PC-3 (cell line): ENCODE measurements at places on chromosomes 4 and X. TPM values are rescaled to one million over a fixed set of nuclear protein-coding genes. Genes with fewer than 3 reads are reported as not detected.
A peak's percentile ranks its signal among the peaks of the same experiment; 100 is the strongest.

DNA sequence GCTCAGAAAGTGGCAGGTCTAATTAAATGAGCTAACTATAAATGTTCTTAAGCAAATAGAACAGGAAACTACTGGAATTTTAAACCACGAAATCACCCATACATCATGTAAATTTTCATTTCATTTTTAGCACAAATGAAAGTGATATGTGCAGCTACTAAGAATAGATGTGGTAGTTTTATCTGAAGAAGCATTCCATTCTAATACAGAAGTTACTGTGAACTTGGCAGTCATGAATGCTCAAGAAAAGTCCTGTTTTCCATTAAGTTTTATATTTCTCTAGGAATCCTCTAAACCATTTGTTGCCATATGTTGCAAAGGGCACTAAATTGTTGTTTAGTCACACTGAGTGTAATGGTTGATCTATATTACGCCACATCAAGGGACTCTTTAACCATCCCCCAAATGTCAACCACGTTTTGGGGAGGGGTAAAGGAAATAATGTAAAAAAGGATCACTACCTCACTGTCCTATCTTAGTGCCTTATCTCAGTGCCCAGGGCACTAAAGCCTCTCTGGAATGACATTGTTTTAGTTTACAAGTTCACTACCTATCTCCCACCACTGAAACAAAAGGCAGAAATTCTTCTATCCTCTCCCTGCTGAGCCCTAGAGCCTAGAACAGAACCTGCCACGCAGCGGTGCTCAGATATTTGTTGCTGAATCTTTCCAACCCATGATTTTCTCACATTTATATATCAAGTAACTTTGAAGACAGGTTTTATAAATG is 118.0 kb downstream of the SHISA3 start:
- H3K27me3 ChIP-seq, result no peaks in the 10 kb centered on the region
- H3K4me1 ChIP-seq, result no peaks in the 10 kb centered on the region
- H3K36me3 ChIP-seq, result no peaks in the 10 kb centered on the region
- H3K4me3 ChIP-seq, result no peak overlapping the region

Gene SLC6A14
- total RNA-seq, result 0.07 TPM in 1 of 2 replicates, not detected in the other

GRCh38 chr4:71602289-71602900 is 181.5 kb downstream of the GC start:
- no peak overlapping the region for H3K4me3 ChIP-seq
- H3K27ac ChIP-seq, result no peak overlapping the region
- peak; percentile 48 for DNase-seq
- no peaks in the 10 kb centered on the region for H3K27me3 ChIP-seq
- H3K36me3 ChIP-seq, result no peaks in the 10 kb centered on the region

GRCh38 chrX:84047339-84047738 is 140.7 kb downstream of the RPS6KA6 start:
- no peak overlapping the region for H3K27ac ChIP-seq
- H3K27me3 ChIP-seq, result no peaks in the 10 kb centered on the region
- no peak overlapping the region for H3K4me3 ChIP-seq
- no peak for DNase-seq
- H3K4me1 ChIP-seq, result peaks cover 7% of the 10 kb centered on the region; the same call in 1 of the 2 replicates
- H3K36me3 ChIP-seq, result no peaks in the 10 kb centered on the region

Gene TMEM154
- 3.6 and 8.1 TPM in 2 replicates for total RNA-seq

DNA sequence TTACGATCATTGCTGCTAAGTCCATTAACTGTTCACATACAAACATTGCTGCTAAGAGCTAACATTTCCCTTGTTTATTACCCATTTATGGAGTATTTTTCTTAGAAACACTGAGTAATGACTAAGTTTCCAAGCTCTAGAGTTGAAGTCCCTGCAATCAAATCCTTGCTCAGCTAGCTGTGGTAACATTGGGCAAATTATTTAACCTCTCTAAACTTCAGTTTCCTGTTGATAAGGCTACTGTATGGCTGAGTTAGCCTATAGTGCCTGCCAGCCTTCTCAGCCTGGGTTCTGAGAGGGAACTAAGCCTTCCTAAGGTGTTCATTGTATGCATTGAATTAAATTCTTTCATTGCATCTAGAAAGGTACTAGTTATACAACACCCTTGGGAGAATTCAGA is 15.2 kb upstream of the SCOC start:
- H3K36me3 ChIP-seq, result no peaks in the 10 kb centered on the region; the same call in 1 of the 2 replicates
- H3K27ac ChIP-seq, result no peak overlapping the region
- H3K4me3 ChIP-seq, result no peak overlapping the region

DNA sequence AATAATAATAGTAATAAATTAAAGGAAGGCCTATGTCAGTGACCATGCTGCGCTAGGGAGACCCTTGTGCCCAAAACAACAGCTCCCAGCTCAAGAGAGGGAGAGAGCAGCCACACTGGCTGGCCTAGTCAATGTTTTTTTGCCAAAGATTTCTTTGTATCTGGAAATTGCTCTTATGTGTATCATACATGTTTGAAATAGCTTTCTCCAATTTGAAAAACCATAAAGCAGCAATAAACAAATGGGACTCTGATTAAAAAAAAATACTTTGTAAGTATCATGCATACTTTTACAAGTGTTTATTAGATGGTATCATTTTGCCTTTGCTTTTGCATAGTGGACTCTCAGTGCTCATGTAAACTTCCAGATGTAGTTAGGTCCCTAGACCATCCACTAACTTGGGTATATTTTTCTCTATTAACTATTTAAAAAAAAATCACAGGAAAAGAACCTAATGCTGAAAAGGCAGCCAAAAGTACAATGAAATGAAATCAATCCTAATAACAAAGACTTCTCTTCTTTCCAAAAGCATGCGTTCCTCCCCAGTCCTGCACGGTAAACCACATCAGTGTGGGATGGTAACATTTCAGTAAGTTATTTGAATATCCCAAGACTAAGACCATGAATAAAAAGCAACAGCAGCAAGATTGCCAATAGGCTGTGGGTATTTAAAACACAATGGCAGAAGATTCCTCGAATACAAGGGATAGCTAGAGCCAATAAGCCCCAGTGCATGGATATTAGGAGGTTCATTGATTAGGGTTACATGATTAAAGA is 117.6 kb downstream of the PALLD start:
- H3K36me3 ChIP-seq, result no peaks in the 10 kb centered on the region
- H3K27ac ChIP-seq, result no peak overlapping the region
- H3K4me3 ChIP-seq, result no peak overlapping the region
- H3K4me1 ChIP-seq, result peaks cover 53% of the 10 kb centered on the region
- DNase-seq, result no peak

Gene TLR3
- 0.33 TPM in 1 of 2 replicates, not detected in the other for total RNA-seq
